ENCODE measurements at places on chromosomes 1 and 21.

GRCh38 chr1:219461981-219462400 lies 150.9 kb downstream of the ZC3H11B start:
- DNase-seq = no peak

- no peak for DNase-seq
Measured at GRCh38 chr1:22461678-22462527, 10.3 kb downstream of the ZBTB40 start.

- no peak for DNase-seq
Measured at GRCh38 chr1:218874801-218875400, 298.8 kb upstream of the LYPLAL1 start.

GRCh38 chr1:175197531-175197930 lies 5.0 kb upstream of the KIAA0040 start:
- DNase-seq = no peak

Measured in right hindlimb (tissue), 1 donor.